GM12864 (cell line): ENCODE measurements at places on chromosomes 16 and 17.

DNA sequence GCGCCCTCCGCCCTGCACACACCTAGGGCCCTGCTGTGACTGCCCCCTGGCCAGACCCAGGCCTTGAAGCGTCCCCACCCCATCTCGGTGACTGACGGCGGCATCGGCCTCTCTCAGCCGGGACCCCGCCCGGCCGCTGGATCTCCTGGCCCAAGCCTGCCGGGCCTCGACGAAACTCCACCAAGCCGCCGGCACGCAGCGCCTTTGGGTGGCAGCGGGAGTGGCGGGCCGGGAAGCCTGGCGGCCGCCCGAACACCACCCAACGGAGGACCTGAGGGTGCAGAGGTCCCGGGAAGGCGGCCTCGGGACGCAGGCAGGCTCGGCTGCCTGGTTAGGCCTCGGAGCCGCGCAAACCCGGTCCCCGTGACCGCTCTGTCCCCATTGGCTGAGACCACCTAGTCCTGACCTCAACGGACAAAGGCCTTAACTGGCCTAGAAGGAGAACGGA is 12.0 kb upstream of the TMEM97 start:
- DNase-seq = no peak

DNA sequence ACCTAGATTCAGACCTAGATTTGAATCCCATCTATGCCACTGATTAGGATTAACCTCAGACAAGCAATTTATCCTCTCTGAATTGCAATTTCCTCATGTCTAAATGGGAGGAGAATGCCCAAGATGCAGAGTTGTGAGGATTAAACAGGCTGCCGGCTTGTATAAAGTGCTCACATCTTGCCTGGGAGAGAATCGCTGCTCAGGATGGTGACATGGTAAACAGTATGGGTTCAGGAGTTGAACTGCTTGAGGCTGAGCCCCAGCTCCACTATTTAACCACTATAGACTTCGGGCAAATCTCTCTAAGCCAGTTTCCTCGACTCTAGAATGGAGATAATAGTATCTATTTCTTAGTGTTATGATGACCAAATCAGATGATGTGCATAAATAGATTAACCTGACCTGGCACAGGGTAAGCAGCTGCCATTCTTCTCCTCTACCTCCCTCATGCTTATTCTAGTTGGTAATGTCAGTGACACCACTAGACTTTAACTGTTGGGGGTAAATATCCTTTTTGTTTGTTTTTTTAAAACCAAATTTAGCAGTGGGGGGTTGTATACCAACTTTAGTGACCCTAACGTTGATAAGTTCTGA is 732 bp upstream of the RPL27 start:
- no peak for DNase-seq

DNA sequence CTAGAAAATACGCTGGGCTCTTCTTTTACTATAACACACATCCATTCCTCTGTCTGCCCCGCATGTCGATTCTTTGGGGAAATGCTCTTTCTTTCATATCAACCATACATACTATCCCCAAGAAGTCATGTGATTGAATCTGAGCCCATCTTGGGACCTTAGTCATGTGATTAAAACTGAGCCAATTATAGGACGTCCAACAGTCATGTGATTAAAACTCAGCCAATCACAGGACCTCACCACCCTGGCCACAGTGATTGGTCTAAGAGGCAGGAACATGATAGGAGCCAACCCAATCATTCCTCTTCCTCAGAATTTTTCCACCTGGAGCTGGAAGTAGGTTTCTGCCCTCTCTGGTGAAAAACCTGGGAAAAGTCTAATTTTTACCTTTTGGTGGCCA is 78.8 kb downstream of the TMEM114 start:
- DNase-seq = no peak

- DNase-seq = no peak
These were observed 1.1 kb upstream of the TFAP4 start for GRCh38 chr16:4273858-4274311.

DNA sequence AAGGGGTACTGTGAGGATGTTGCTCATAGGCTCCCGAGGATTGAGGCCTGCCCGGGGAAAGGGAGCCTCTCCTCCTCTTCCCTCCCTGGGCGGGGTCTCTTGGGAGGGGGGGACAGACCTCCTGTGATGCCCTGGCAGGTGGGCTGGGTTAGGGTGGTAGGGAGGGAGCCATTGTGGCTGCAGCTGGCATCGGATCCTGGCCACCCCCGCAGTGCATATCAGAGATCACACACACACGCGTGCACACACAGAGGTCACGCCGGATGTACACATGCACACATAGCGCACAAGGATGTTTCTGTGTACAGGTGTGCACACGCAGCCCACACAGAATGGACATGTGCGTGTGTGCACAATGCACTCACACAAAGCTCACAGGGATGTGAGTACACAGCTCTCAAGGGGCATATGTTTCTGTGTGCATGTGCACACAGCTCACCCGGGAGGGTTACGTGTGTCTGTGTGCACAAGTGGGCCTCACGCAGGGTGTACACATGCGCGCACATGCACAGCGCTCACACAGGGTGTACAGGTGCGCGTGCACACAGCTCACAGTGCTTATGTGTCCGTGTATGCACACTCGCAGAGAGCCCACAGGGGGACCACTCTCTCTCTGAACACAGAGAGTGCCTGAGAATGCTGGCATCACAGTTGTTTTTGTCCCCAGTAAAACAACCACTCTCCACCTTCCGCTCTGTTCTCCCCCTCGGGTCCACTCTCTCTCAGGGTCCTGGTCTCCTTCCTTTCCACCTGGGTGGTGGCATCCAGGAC is 2.4 kb downstream of the GJD3 start:
- no peak for DNase-seq

GRCh38 chr17:61551255-61551742 is 39.7 kb downstream of the NACA2 start:
- no peak for DNase-seq

DNA sequence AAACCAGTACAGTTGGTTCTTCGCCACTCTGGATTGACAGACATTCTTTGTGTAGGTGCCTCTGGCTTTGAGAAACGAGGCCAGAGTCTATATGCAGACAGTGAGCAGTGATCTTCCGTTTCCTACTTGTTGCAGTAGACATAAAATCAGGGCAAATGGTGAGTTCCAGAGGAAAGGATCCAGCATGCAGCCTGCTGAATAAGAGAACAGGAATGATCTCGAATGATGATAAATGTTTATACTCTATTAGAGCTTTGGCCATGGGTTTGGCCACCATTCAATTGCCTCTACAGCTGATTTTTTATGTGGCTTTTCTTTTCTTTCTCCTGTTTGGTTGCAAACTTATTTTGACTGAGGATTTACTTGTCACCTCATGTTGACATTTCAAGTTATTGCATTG is 286.7 kb downstream of the IRX3 start:
- DNase-seq = no peak

DNA sequence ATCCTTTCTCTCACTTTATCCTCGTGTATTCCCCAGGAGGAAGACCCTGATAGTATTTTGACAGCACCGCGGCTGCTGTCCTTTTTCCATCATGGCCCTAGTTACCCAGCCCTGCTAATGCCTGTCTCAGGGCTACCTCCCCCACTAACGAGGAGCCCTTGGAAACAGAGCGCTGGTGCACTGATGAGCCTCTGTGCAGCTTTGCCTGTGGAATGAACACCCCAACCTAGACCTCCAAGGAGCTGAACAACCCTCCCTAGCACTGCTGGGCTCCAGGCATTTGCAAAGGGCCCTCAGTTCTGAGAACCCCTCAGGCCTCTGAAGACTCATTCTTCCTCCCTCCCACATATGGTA is 23.3 kb upstream of the CCL1 start:
- DNase-seq = no peak

DNA sequence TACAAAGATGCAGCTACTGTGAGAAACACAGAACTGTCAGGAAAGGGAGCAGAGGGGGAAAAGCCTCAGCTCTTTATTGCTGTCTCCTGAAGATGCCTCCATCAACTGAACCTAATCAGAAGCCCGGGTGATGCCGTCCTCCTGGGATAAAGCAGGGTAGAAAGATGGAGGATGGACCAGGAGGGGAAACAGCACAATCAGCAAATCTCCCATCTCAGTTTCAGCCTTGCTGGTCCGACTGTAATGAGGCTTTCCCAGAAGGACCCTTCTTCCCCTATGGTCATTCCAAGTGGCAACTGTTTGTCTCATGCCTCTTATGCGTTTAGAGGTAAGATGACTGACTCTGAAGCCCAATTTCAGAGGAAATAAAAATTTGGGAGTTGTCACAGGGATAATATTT is 24.3 kb downstream of the ZFP1 start:
- no peak for DNase-seq

GRCh38 chr16:67546091-67546501 is 16.2 kb upstream of the CTCF start:
- DNase-seq = no peak

GRCh38 chr16:85785927-85786326 is 13.4 kb downstream of the EMC8 start:
- DNase-seq = no peak

GRCh38 chr17:8016632-8017424 is 14.4 kb downstream of the GUCY2D start:
- no peak for DNase-seq

DNA sequence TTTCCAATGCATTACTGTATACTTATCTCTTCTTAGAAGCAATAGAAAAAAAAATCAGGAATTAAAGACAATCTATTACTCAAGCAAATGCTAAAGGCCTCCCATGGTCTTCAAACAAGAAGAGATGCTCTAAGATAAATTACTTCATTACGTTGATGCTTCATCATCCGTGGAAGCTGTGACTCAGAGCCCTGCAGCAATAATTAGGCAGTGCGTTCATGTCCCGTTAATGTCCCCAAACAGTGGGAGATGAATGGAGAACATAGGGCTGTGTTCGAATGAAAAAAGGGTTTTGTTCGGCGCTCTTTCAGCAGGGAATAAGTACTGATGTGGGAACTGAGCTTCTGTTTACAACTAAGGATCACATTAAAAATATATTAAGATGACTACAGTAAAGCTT is 15.9 kb upstream of the PDXDC1 start:
- DNase-seq = no peak

- no peak for DNase-seq
These were observed 27.7 kb upstream of the MED13 start for GRCh38 chr17:62092784-62093183.

DNA sequence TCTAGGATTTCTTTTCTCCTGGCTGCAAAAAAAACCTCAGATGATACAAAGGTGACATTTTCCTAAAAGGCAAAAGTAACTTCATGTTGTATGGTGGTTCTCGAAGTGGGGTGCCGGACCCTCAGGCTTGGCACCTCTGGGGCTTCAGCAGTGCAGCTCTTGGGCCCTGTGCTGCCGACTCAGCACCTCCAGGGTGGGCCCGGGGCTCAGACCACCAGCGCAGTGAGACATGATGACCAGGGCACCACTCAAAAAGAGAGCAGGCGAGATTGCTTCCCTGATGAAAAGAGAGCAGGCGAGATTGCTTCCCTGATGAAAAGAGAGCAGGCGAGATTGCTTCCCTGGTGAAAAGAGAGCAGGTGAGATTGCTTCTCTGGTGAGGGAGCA is 98.7 kb upstream of the ZNF750 start:
- DNase-seq = no peak

GRCh38 chr16:56305956-56306565 is 114.8 kb downstream of the GNAO1 start:
- DNase-seq = no peak

DNA sequence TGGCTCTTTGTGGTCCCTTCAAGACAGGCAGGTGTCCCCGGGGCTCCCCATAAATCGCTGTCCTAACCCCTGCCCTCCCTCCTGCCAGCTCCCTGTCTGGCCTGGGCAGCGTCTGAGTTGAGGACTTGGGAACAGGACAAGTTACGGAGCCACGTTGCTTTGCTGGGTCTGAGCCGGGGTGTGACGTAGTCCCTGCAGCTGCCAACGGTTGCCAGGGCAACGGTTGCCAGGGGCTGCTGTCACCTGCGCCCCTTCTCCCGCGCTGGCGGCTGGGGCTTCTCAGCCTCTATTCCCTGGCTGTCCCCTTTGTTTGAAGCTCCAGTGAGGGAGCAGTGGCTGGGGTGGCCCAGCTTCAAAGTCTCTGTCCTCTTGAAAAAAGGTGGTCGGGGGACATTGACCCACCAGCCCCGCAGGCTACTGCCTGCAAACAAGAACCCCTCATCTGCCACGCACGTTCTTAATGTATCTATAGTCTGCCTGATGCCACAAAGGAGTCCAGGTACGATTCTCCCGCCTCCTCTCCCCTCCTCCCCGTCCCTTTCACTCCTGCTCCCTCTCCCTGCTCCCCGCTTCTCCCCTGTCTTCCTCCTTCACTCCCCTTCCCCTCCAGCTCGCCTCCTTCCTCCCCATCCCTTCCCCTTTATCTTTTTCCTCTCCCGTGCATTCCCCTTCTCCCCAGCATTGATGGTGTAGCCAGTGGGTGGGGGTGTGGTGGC is 10.9 kb downstream of the ADGRG1 start:
- no peak for DNase-seq

GRCh38 chr17:53924530-53925455 is 102.1 kb downstream of the KIF2B start:
- DNase-seq = no peak

DNA sequence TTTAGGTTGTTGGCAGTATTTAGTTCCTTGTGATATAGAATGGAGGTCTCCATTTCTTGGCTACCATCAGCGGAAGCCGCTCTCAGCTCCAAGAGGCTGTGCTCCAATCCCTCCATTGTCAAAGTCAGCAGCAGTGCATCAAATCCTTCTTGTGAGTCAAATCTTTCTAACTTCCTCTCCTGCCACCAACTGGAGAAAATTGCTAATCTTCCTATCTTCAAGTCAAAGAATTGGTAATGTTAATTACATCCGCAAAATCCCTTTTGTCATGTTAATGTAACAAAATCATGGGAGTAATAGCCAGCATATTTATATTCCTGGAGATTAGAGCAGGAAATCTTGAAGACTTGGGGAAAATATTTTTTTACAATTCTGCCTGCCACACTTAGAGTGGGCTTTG is 436.4 kb upstream of the DYNLRB2 start:
- no peak for DNase-seq

DNA sequence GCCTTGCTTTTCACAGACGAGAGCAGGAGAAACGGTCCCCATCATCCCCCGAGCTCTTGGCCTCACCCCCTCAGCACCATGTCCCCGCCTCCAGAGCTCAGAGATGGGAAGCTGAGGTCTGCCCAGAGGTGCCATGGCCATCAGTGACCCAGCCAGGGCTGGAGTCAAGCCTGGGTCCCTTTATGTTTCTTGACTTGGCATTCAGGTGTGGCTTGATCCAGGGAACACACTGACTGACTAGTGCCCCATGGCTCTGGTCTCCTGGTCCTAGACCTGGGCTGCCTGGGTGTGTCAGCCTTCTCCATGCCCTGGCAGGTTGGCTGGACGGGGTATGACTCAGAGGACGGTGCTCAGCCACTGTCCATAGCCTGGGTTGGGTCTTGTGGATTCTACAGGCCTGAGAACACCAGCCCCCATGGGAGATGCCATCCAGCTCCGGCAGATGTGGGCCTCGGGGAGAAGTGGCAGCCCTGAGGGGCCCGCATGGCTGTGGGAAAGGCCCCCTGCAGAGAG is 54.2 kb downstream of the ZFPM1 start:
- no peak for DNase-seq

GRCh38 chr17:63774969-63775265 is 947 bp downstream of the DDX42 start:
- no peak for DNase-seq

GRCh38 chr17:36591434-36592315 is at the start of gene DHRS11:
Gene DHRS11, plus strand, starts transcription at chr17:36591879. Its CDS starts 131 bp downstream, at chr17:36592010.
- DNase-seq = peak; percentile 22

GRCh38 chr17:30586818-30587595 is 109.8 kb downstream of the GOSR1 start:
- no peak for DNase-seq
